Stimulated activated CD4-positive, alpha-beta T cell treated with anti-CD3 and anti-CD28 coated beads, Interleukin-2, amount 100 ng/mL, for 48 hours (primary cell): ENCODE measurements at places on chromosomes 3 and 15.

DNA sequence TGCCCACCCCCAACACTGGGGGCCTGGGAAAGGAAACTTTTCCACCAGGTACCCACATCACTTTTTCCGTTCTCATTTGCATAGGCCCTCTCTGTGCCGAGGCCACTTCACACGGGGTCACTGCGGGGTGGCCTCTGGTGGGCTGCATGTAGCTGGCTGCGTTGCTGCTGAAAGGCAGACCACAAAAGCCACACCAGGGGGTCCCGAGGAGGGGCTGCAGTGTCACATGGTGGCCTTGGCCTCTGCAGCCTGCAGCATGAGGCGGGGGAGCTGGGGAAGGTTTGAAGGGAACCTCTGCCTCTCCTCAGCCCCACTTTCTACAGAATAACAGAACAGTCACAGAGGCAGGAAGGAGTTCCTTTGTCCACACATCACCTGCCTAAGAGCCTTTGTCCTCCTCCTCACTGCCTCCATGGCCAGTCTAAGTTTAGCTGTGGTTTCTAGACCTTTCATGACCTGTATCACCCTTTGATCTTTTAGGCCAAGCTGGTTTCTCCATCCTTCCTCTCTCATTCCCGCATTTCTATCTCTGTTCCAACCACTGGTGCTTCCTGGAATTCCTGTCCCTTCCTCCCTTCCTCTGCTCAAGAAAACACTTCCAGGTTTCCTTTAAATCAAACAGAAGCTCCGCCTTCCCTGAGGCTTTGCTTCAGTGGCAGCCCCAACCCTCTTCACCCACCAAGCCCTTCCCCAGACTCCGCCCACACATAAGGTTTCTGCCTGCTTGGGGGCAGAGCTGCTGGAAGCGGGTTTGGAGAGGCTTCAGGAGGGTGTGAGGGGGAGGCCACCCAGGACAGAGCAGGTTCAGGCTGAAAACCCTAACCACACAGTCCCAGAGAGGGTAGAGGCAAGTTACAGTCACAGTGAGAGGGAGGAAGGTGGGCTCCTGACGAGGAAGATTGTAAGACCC is 150.7 kb upstream of the TLE3 start:
- DNase-seq: no peak

DNA sequence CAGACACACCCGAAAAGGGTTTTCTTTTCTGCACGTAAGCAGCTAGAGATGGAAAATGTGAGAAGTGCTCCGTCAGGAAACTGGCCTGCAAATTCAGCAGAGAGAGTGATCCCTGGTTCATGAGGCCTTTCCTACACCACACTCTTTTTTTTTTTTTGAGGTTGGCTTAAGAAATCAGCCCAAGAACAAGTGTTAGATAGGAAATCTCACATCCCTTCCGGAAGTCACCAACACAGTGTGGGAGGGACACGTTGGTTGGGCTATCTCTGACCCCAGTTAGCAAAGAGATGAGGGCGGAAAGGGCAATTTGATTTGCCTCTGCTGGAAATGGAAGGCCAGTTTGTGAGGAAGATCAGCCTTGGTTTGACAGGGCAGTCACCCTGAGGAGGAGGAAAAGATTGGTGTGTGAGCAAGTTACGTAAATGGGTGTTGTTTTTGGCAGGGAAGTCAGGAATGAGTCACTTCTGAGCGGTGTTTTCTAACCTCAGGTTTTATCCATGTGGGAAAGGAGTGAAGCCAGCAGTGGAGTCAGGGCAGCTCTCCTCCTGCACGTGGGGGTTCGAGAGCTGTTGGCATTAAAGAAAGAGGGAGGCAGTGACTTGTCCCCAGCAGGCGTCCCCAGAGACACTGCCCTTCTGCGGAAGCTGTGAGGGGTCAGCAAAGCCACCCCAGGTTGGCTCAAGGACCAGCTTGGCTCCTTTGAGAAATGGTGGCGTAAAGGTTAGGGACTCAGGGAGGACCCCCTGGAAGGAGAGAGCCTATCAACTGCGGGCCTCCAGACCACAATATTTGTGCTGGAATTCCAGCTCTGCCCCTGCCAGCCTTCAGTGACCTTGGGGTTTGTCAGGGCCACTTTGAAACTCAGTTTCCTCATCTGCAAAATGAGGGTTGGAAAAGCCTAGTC is 237.6 kb upstream of the BHLHE40 start:
- no peak for DNase-seq

DNA sequence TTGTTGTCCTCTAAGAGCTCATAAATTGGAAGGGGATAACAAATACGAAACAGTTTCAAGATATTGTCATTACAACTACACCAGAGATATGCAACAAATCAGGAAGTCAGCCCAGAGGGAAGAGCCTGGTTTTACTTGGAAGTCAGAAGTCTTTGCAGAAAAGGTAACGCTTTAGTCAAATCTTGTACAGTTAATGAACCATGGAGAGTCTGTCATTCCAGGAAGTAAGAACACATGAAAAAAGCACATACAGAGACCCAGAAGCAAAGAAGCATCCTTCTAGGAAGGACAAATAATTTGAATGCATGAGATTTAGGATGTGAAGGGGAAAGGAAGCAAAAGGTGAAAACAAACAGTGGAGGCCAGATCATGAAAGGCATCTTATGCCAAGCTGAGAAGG is 19.6 kb downstream of the DYNC1LI1 start:
- DNase-seq: no peak

- no peak for DNase-seq
These were observed 1.9 kb downstream of the RHO start for GRCh38 chr3:129530251-129530791.

GRCh38 chr3:10940106-10940505 is 52.4 kb upstream of the SLC6A1 start:
- no peak for DNase-seq

- DNase-seq: no peak
These were observed 78.5 kb downstream of the TMCO5A start for GRCh38 chr15:38012894-38013293.

DNA sequence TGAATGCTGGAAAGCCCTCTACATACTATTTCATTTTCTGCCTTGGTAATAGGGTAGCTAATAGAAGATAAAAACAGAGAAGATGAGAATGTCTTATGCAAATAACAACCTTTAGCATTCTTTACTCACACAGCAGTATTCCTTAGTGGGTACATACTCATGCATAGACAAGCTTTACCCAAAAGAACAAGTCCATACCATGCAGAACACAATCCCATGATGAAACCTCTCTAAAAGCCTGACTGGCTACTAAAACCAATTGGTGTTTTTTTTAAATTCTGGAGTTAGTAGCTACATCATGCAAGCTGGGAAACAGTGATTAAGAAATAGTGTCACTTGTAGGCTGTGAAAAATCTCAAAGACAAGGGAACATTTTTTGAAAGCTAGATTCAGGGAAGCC is 104.8 kb downstream of the DHX30 start:
- no peak for DNase-seq

DNA sequence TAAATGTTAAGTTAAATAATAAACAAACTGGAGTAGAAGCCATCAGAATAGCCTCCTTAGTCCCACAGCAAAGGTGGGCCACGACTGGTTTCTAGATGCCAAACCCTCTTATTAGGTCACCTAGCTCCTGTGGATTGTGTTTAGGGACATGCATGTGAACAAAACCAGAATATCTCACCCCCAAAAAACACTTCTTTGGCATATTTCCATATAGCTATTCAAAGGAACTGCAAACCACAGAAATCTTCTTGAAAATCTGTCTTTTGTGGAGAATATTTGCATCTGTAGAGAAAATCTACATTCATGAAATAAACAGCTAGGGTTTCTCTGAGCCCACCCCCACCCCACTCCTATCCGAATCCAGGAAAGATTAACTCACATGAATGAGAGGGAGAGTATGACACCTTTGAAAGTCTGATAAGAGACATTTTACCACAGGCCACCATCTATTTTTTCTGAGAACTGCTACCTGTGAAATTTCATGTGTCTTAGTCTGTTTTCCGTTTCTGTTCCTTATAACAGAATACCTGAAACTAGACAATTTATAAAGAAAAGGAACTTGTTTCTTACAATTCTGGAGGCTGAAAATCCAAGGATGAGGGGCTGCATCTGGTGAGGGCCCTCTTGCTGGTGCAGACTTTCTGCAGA is 159.4 kb downstream of the NEK10 start:
- DNase-seq: no peak

- peak; percentile 43 for DNase-seq
These were observed 16.8 kb upstream of the MCCC1 start for GRCh38 chr3:183116025-183116614.

DNA sequence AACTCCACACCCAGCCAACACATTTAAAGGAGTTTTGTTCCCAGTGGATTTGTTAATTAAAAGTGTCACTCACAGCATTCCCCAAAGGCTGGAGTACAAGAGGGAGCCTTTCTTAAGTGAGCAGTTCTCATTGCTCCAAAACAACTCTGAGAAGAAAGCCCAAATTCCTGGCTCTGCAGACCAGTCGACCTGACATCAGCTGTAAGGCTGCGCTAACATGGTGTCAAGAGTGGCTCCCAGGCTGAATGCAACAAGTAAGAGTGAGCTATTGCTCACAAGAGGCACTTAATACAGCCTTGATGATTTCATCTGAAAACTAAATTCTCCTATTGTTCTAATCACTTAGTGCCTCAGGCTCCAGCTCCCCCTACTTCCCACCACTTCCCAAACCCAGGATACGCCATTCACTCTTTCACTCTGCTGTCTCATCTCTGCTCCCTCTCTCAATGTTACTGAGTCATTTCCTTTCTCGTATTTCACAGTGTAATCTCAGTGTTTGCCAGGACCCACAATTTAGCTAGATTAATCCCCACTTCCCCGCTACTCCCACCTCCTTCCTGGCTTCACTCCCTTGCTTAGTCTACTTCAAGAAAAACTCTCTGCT is 81.8 kb downstream of the WWTR1 start:
- no peak for DNase-seq

DNA sequence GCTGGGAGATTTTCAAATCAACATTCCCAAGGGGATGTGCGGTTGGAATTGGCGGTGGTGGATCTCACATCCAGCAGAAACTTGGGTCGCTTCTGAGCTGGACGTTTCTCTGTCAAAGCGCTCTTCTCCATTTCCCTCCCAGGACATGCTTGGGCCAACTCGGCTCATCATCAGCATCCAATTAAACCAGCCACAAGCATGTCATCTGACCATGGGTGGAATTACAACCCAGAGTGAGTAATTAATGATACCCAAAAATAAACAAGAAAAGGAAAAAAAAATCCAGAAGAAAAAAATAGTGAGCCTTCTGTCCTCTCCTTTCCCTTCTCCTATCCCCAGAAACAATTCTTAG is 111.2 kb downstream of the XXYLT1 start:
- DNase-seq: no peak

- DNase-seq: no peak
These were observed 22.7 kb downstream of the DHX30 start for GRCh38 chr3:47825590-47825989.

- DNase-seq: no peak
These were observed 6.0 kb upstream of the SLC6A1 start for GRCh38 chr3:10986592-10986991.

DNA sequence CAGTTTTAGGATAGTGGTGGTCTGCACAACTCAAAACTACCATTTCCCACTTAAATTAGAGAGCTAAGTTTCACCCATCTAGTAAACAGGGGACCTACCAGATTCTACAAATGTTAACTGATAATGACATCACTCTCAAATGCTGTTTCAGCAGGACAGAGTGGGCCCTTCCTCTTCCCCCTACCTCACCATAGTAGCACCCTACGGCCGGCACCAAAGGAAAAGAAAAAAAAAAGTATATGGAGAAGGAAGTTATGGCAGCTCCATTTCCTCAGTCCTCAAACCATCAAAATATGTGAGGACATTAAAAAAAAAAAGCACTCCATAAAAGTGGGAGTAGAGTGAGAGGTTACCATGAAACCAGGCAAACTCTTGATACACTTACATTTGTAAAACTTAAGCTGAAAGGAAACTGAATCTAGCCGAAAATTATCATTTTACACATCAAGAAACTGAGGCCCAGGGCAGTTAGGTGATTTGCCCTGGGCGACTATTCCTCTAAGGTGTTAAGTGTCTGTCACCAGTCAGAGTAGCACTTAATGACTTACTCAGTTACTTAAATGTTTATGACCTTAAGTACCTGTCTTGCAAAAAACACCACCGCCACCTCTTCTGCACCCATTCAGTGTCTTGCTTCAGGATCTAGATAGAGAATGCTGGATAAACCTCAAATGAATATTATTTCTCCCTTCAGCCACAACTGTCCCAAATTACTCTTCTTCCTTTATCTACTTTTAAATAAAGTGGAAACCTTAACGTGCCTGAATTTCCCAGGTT is 2.7 kb downstream of the MSL2 start:
- no peak for DNase-seq

- no peak for DNase-seq
These were observed 75.6 kb upstream of the SLC2A2 start for GRCh38 chr3:171101982-171102641.

GRCh38 chr3:72839057-72839456 is 9.2 kb downstream of the SHQ1 start:
- DNase-seq: no peak

GRCh38 chr3:15795651-15796308 is 2.0 kb downstream of the ANKRD28 start:
- no peak for DNase-seq
